ENCODE measurements at places on chromosomes 5 and 9.
A peak's percentile ranks its signal among the peaks of the same experiment; 100 is the strongest.

DNA sequence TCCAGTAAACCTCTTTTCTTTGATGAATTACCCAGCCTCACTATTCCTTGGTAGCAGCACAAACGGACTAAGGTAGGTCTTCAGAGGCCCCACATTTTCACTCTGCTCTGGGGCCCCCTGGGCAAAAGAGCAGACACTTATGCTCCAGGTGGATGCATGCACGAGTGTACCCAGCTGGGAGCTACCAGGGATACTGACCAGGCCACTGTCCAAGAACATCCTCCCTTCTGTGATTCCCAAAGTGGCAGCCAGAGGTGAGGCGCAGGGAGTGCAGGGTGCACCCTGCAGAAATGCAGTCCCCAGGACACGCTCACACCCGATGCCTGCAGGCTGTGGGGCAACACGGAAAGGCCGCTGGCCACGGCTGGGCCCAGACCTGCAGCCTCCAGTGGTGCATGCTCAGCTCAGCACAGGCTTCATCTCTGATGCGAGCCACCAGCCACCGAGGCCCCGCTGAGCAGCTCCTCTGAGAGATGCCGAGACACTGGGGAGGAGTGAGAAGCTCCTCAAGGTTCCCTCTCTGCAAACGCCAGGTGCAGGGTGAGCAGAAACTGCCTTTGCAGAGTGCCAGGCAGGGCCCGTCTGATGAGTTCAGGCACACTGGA lies 48.1 kb upstream of the OLFM1 start:
- DNase-seq = no peak

- peak; percentile 93 for DNase-seq
Observed at GRCh38 chr5:178113141-178113787, at the start of gene N4BP3. Gene N4BP3, plus strand, starts transcription at chr5:178113532. Its CDS starts 6,052 bp downstream, at chr5:178119584.

DNA sequence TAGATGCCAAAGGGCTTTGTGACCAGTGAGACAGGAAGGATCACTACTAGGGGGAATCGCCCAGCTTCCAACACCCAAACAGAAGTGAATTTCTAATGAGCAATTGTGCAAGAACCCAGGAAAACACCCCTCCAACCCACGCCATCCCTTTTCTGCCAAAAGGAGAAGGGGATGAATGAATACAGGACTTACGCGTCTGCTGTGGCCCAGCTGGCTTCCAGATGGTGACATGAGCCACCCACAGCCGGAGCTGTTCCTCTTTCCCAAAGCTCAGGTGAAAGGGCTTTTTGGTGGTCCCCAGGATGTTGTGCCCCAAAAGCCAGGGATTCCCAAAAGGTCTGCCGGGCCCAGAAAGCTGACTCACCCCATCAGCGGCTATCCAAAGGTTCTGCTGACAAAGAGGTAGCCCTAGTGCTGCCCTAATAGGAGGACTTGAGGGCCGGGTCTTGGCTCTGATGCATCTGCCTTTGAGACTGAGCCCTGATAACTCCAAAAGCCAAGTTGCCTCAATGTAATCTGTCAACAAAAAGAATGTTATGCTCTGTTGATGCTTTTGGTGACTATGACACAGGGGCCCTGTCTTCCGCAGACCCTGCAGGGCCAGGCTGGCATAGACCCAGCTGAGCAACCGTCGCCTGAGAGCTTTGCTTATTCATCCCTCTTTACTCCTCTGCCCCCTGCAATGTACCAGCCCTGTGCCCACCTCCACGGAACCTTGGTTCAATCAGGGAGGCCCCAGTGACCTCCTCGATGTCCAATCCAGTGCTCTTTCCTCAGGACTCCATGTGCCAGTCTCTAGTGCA lies 14.5 kb downstream of the GSN start:
- DNase-seq = no peak

DNA sequence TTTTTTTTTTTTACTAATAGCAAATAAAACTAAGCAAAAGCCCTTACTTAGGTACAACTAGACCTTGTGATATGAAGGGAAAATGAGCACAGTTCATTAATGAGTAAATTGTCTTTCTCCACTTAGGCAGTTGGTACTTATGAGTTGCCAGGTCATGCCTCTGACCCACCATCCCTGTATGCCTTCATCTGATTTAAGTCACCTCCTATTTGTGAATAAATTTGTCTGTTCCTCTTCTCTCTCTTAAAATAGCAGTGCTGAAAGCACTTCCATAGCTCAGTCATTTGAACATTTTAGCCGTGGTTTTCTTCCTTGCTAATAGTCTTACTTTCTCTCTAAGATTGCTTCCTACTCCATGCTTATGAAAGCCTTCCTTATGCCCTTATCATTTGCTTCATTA lies 61.4 kb downstream of the SLC44A1 start:
- DNase-seq = no peak

- peak; percentile 17 for DNase-seq
Observed at GRCh38 chr9:4197548-4197947, 102.3 kb downstream of the GLIS3 start.

- no peak for DNase-seq
Observed at GRCh38 chr5:30505014-30505886, 688.2 kb upstream of the CDH6 start.

GRCh38 chr9:106111039-106111730 lies 416.8 kb downstream of the TMEM38B start:
- no peak for DNase-seq
